Cortex of kidney (tissue), 1 donor: ENCODE measurements at places on chromosomes 5 and 9.

GRCh38 chr5:88143693-88144218 lies 124.9 kb downstream of the TMEM161B start:
- DNase-seq, result no peak

DNA sequence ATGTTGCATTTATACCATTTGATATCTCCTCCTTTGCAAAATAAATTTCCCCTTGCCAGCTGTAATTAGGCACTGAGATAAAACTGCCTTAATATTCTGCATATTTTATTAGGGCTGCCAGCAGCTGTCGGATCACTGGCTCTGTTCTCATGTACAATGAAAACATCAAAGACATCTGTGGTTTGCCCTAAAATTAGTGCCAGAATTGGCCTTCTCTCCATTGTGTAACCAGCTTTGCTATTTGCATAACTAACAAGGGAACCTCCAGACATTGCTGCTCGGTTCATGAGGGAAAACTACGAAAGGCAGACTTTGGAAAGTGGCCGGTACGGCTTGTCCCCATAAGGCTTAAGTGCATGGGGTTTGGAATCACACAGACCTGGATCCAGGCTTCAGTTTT lies 45.5 kb upstream of the KIF2A start:
- no peak for DNase-seq

GRCh38 chr5:43601454-43602260 lies 1.3 kb upstream of the NNT start:
- no peak for DNase-seq

DNA sequence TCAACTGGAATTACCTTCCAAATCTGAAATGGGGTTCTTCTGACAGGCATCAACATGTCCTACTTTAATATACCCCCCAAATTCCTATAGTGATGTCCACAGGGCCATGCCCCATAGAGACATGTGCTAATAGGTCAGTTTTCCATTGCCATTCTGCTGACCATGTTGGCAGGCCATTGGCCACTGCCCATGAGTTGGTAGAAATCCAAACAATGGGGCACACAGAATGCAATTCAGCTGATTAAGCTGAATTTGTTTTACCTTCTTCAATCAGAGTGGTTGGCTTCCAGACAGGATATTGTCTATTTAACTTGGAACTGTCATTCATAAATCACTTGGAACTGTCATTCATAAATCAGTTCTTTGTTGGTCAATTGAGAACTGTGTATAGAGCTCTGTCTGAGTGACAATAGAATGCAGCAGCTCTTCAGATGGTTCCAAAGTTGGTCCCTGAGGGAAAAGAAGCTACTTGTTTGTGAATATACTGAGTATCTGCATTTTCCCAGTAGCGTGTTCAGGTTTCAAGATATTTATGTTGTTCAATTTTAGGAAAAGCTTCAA lies 336.9 kb downstream of the DRD1 start:
- DNase-seq, result no peak

GRCh38 chr5:142970440-142971030 lies 200.4 kb downstream of the ARHGAP26 start:
- no peak for DNase-seq

GRCh38 chr9:136107155-136107952 lies 11.3 kb downstream of the TMEM250 start:
- no peak for DNase-seq

DNA sequence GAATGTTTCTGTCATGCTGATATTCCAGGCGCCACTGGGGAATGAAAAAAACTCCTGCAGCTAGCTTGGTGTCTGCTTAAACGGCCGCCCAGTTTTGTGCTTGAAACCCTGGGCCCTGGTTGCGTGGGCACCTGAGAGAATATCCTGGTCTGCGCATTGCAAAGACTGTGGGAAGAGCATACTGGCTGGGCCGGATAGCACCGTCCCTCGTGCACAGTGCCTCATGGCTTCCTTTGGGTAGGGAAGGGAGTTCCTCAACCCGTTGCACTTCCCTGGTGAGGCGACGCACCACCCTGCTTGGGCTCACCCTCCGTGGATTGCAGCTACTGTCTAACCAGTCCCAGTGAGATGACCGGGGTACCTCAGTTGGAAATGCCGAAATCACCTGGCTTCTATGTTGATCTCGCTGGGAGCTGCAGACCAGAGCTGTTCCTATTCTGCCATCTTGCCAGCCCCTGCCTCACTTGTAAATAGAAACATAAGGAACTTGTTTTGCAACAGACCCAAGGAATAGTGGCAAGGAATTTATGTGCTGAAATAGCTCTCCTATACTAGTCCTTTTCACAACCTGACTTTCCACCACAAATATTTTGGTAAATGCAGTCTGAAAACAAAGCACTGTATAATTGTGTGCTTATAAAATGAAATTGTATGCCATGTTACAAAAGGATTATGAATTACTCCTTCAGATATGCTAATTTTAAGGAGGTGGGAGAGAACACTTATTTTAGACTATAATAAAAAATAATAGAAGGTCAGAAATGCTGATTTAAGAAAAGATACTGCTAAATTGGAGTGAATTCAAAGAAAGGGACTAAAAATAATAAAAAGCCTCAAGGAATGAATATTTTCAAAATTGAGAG lies 90.3 kb downstream of the ADAMTSL1 start:
- DNase-seq, result no peak

DNA sequence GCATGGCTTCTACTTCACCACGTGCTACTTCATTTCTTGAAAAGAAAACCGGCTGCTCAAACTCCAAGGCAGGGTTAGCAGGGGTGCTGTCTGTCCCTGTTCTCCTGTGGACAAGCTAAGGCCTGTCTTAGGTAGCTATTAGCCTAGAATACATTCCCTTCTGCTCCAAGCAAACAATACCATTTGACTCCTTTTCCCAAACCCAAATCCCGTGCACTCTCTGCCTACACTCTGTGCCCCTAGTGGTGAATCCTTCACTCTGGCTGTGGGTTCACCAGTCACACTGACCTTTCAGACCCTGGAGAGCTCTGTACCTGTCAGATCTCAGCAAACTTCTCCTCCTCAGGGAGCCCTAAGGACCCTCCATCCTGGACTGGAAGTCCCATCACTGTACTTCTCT lies 211.6 kb downstream of the SLIT3 start:
- no peak for DNase-seq

DNA sequence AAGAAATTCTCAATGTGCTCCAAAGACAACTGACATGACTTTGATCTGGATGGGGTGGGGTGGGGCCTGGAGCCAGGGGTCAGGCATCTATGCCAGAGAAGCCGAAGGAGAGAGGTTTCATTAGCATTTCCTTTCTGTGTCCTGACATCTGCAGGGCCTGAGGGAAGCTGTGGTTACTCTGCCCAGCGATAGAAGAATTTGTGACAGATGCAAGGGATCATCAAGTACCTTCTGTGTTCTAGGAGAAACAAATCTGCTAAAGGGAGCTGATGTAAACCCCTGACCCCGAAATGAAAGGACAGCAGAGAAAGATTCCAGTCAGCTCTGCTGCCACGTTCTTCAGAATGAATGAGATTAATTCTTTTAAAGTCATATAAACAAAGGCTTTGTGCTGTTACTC lies 335.7 kb downstream of the PRELID2 start:
- DNase-seq, result no peak

DNA sequence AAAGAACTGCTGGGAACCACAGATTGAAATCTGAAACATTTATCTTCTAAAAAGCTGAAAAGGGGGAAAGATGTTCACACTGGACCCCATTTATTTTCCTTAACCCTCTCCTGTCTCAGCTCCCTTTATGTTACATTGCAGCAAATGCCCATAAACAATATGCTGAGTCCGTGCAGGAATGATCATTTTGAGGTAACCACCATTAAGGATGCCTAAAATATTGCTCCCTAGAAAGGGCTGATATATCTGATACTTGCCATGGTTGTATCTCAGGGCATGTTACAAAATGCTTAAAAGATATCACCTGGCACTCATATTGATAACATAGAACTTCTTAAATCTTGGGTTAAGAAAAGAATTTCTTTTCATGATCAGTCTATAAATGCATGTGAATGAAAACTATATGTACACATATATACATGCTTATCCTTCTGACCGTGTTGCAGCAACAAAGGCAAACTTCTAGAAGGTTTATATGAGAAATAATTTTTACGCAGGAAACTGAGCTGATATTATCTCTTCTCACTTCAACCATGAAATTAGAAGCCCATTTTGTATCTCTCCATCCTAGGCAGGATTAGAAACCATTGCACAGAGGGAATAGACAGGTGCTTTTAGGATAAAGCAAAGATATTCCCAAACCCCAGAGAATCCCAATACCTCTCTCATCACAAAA lies 362.7 kb upstream of the SLC30A5 start:
- DNase-seq, result no peak

DNA sequence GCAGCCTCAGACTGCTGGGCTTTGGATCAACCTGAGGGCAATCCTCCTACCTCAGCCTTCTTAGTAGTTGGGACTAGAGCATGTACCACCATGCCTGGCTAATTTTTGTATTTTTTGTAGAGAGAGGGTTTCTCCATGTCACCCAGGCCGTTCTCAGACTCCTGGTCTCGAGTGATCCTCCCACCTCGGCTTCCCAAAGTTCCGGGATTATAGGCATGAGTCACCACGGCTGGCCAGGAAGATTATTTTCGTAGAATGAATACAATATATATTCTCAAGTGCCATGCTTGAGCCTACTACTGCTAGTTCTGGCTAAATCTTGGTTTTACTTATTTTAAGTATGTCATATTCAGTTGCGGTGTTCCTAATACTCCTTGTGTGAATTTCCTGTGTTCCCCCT lies 88.2 kb upstream of the CLINT1 start:
- no peak for DNase-seq

DNA sequence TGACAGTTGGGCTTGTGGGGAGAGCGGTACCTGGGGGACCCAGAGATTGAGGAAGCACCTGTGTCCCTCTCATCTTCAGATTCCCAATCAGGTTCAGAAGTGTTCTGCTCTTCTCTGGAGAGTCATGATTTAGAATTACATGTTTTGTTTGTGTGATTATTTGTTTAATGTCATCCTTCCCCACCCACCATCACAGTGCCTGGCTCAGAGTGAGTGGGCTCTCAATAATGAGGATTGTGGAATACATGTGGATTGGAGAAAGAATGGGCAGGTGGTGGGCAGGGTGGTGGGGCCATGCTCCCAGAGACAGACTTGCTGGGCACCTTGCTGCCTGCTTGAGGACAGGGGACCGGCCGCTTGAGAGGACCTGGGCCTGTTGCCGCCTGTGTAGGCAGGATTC lies 88.0 kb downstream of the PPARGC1B start:
- DNase-seq, result no peak

DNA sequence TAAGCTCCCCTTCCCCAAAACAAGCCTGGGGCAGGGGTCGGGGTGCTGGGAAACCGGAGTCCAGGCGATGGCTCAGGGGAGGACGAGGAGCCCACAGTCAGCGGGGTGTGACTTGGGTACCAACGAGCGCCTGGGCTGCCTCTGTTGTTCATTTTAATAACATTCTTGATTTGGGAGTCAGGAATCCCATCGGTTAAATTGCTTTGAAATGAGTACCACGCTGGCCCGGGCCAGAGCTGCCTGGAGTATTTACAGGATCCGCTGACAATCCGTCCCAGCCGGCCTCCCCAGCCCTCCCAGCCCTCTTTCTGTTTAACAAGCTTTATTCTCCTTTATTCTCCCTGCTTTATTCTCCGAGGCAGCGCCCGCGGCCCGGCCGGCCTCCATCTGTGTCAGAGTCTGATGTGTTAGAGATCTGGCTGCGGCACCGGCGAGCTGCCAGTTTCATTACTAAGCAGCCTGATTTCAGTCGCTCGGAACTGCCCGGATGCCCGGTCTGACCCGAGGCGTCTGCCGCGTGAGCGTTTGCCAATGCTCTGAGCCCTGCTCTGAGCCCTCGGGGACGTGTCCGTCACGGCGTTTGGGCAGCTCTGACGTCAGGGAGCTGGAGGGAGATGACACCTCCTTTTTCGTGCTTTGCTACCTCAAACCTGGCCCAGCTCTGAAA lies 16.5 kb upstream of the QRFP start:
- no peak for DNase-seq

GRCh38 chr5:175840050-175840841 lies 31.1 kb upstream of the CPLX2 start:
- DNase-seq, result no peak

DNA sequence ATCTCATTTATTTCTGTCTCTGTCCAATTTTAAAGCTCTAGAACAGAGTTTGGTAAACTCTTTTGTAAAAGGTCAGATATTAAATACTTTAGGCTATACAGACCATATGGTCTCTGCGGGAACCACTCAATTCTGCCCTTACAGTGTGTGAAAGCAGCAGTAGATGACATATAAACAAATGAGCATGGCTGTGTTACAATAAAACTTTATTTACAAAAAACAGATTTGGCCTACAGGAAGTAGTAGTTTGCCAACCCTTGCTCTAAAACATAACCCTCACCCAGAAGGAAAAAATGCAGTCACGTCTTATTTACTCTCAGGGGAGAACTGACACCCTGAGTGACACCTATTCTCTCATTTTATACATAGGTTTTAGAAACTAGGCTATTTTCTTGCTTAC lies 220.4 kb downstream of the DEPDC1B start:
- DNase-seq, result no peak

DNA sequence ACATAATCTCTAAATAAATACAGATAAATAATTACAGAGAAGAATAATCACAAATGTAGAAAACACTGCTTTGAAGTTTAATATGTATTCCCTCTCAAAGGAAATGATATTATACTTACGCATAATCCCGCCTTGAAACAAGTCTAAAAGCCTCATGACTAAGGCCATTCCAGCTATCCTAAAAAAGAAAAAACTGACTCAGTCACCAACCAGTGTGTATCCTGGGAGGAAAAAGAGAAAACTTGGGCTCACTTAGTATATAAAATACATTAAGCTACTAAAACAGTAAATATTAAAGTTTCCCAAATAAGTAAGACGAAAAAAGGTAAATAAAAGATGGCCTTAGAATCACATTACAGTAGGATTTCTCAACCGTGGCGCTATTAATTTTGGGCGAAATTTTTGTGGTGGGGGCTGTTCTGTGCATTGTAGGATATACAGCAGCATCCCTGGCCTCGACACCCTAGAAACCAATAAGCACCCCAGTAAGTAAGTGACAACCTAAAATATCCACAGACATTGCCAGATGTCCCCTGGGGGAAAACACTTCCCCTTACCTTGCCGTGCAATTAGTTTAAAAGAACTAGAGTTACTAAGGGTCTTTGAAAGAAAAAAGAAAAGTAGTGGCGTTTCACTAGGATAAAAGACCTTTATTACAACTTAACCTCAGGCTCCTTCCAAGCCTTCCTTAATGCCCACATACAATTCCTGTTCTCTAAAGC lies 1.1 kb downstream of the HSPA9 start:
- no peak for DNase-seq

DNA sequence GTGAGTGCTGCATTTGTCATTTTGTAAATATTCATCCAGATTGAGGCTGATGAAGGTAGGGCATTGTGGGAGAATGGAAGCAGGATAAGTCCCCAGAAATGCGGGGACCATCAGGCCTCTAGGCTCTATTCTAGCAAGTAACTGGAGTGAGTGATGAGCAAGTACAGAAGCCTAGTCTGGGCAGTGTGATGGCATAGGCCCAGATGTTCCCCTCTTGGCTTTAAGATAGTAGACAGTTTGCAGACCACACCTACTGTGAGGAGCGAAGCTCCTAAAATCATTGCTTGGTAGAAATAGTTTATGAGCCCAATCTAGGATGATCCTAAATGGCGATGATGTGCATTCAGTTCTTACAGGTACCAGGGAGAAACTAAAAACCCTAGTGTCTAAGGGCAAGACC lies 24.3 kb downstream of the NDFIP1 start:
- DNase-seq, result no peak

GRCh38 chr9:5435912-5436311 lies 1.8 kb downstream of the PLGRKT start:
- no peak for DNase-seq

GRCh38 chr5:57211039-57211438 lies 37.2 kb downstream of the GPBP1 start:
- DNase-seq, result no peak
